CMK (cell line): ENCODE measurements at places on chromosomes 3 and 15.

DNA sequence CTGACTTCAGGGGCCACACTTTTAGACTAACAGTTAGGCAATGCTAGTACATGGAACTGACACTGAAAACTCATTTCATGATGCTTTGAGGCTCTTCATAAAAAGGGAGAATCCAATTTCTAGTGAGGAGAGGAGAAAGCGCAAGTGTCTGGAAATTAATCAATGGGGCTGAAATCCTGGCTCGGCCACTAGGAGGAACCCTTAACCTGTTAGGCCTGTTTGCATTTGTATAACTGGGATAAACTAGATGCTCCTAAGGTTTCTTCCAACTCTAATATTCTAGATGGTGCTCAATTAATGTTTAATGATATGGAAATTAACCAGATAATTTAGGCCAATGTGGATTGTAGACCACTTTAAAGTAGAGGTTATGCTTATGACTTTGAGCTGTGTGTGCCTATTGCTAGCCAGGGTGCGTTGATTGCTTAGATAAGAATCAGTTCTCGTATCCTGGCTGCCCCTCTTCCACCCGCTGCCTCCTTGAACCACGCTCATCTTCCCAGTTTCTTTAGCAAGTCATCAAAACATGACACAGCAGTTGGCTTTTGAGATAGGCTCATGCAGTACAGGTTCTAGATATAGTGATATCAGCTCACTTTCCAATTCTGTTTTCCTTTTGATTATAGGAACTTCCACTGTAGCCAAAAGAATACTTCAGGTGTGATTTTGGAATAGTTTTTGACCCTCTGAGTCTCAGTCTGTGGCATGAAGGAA lies 16.8 kb upstream of the CRBN start:
- no peak for DNase-seq

GRCh38 chr3:62373215-62373614 lies at the start of gene FEZF2:
Gene FEZF2, minus strand, starts transcription at chr3:62373550. Its CDS starts 682 bp downstream, at chr3:62372868.
- DNase-seq = no peak

DNA sequence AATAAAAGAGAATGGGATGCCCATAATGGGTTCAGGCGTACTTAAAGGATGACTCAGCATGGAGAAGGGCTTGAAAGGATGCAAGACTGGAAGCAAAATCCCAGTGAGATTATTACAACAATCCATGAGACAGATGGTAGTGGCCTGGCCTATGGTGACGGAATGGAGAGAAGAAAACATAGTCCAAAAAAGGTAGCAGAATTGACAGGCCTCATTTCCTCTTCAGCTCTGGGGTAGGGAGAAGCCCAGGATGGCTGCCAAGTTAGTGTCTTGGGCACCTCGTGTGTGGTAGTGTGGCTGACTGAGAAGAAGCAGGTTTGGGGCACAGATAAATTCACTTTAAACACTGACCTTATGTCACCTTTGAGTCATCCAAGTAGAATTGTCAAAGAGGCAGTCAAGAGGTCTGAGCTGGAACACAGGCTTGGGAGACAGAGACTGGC lies 18.1 kb downstream of the MB21D2 start:
- no peak for DNase-seq

DNA sequence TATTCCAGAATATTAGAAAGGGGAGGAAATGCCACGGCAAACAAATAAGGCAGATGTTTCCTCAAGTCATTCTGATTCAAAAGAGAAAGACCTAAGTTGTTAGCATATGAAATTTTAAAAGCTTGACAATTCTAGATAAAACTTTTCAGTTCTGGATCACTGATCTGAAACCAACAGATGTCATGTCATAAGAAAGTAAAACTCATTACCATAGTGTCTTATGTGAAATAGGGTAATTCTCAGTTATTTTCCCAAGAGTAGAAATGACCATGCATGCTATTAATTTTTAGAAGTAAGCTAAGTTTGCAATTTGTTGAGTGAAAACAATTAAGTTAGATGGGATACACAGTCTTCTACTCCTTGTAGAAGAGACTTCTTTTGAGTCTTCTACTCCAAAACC lies 630.3 kb downstream of the NAALADL2 start:
- DNase-seq = no peak

- DNase-seq = no peak
Observed at GRCh38 chr15:33218071-33218491, 23.6 kb upstream of the FMN1 start.

DNA sequence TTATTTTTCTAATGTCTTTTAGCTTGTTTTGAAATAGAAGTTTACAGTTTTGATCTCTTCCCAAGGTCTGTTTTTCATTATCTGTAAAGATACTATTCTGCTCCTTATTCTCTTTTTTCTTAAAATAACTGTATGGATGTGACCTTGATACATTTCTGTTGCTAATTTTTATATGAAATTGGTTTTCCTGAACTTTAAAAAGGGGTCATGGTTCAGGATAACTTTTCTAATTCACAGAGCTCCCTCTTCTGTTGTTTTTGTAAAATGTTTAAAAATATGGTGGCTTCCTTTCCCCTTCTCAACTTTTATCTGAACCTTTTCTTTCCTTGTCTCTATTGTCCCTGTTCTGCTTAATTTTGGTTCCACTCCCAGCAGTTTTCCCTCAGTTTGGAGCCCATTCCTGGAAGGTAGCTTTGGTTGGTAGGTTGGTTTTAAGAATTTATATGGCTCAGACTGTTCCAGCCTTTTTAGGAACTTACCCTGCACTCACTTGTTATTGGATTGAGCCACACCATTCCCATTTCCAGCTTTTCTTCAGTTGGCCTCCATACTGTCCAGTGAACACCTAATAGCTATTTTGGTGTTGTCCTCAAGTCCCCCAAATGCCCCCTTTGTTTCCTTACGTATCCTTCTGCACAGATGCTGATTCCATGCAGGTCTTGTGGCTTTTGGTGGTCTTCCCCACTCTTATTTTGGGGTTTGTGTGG lies 70.3 kb downstream of the SLMAP start:
- DNase-seq = no peak

DNA sequence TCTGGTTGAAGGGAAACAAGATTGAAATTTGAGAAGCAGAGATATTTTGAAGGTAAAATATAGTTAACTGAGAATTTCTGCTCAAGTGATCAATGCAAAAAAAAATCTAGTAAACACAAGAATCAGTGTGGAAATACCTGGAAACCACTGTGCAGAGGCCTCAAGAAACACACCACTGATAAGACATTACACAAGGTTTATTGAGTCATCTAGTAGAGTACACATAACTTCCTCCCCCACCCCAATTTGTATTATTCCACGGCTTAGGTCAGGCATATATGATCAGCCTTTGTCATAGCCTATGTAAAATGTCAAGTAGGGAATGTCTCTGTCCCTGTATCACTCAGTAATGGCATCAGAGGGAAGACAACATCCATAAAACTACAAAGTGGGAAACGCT lies 447.8 kb upstream of the BCHE start:
- DNase-seq = no peak

- no peak for DNase-seq
Observed at GRCh38 chr15:25182736-25183445, 228.1 kb downstream of the SNRPN start.

- no peak for DNase-seq
Observed at GRCh38 chr3:147945968-147946519, 536.9 kb downstream of the ZIC1 start.
